ENCODE measurements at places on chromosomes 16 and 17. TPM values are rescaled to one million over a fixed set of nuclear protein-coding genes. Genes with fewer than 3 reads are reported as not detected.

Gene BRCA1
- 29.0 TPM for total RNA-seq

DNA sequence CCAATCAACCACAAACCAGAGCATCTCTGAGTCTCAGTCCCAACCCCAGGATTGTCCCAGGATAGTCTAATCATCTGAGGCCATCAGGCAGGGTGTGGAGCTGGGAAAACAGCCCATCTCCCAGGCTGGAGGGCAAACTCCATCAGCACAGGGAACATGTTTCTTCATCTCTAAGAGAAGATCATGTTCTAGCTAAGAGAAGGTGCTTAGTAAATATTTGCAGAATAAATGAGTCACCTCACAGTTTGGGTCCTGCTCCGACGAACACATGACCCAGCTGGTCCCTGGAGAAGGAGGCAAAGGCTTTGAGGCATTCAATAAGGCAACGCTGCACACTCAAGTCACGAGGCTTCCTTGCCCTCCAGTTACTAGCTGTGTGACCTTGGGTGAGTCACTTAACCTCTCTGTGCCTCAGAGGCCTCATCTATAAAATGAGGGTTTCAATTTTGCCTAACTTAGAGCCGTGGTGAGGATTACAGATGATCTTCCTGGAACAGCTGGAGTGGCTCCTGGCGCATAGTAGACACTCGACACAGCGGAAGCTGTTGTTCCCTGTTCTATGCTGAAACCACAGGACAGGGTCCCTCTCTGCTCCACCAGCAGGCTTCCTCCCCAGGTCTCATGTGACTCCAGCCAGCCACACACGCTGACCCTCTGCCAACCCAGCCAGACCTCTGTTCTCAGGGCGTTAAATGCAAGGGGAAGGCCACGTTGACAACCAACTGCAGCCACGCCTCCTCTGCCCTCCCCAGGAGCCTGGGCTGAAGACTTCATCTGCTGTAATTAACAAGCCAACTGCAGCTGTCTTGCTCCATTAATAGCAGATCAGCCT, 10.3 kb upstream of the RPL38 start:
- DNase-seq = no peak

Gene PDE6G
- 1.8 TPM for total RNA-seq

GRCh38 chr17:57109393-57110151, 24.5 kb downstream of the AKAP1 start:
- no peak for DNase-seq

- DNase-seq = no peak
These were observed 32.1 kb downstream of the MYH3 start for GRCh38 chr17:10624969-10625368.

Gene PERCC1
- total RNA-seq = not detected

DNA sequence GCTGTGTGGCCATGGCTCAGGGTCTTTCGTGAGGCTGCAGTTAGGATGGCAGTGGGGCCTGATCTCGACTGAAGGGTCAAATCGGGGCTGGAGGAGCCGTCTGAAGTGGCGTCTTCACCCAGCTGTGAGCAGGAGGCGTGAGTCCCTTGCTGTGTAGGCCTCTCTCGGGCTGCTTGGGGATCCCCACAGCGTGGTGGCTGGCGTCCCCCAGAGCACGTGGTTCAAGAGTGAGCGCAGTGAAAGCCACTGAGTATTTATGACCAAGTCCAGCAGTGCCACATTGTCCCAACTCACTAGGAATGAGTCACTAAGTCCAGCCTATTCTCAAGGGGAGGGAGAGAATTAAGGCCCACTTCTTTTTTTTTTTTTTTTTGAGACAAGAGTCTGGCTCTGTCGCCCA, 11.7 kb upstream of the TCF25 start:
- DNase-seq = no peak

- DNase-seq = no peak
These were observed 611 bp downstream of the RRAD start for GRCh38 chr16:66924527-66925321.

GRCh38 chr16:12480286-12480685, 323.4 kb downstream of the CPPED1 start:
- DNase-seq = no peak

DNA sequence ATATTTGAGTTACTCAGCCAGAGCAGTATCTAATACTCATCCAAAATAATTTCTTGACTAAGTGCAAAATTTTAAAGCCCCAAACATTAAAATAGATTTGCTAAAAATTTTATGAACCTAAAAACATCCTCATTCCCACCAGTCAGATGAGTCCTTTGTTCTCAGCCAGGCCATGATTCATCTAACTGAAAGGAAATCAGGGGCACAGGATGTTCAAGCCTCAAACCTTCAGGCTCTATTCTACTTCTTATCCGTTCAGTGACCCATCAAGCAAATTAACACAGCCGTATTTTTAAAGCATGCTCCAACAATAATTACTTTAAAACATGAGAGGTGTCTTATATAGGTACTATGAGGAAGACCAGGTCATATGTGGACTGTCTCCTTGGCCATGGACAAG, 176.5 kb upstream of the MON1B start:
- DNase-seq = no peak
